Inflammatory macrophage treated with lipopolysaccharide for 1 hour (primary cell): ENCODE measurements at places on chromosomes 13 and 19.

GRCh38 chr19:31232180-31232579 is 117.1 kb downstream of the TSHZ3 start:
- no peak for DNase-seq

DNA sequence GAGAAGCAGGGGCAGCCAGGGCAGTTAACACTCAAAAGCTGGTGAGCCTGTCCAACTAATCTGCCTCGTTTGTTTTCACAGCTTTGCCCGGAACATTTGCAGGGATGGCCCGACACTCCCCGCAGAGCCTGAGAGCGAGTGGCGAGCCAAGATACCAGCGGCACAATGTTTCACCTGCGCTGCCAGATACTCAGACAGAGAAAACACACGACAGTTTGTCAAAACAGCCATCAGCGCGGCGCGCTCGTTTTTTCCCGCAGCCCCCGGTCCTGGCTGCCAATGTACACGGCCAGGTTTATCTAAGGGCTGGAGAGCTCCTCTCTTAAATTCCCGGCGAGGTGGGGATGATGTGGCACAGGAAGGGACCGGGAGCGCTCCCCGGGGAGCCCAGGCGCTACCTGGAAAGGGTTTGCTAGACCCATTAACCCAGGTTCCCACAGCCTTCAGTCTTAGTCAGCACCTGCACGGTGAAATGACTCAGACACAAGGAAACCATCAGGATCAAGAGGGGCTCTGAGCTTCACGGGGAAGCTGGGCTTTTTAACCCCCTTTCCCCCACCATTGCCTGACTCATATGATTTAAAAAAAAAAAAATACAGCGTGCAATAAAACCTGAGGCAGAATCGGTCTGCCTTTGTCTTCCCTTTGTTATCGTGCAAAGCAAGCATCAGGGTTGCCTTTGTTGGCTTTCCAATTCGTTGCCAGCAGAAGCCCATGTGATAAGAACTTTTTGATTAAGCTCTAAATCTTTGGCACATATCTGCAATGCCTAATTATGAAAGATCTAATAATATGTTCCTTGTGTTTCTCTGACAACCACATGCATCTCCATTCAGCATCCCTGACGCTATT is 186.2 kb downstream of the EFNB2 start:
- DNase-seq = no peak

GRCh38 chr13:51999510-51999911 is 11.7 kb downstream of the ATP7B start:
- no peak for DNase-seq

DNA sequence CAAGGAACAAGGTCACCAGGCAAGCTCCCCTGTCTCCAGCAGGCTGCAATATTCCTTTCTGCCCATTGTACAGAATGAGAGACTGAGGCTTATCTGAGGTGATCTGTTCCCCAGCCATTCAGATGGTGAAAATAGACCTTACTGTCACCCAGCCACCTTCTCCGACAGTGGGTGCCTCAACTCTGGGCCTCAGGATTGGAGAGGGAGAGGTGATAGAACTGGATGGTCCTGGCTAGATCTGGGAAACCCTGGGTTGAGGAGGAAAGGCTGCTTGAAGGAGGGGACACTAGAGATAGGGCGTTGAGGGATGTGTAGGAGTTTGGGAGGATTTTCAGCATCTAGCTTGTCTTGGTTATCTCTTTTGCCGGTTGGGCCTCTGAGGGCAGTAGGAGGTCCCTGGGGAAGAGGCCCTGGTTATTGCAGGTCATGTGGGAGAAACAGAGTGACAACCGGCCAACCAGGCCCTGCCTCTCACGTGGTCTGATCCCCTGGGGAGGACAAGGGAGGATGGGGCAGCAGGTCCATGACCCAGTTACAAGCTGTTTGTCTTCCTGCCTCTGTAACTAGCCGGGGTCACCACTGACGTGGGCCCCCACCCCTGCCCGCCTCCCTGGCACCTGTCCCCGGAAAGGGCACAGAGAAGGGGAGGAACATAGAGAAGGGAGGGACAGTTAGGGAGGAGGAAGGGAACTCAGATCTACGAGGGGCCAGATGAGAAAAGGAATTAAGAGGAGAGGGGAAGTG is 8.2 kb downstream of the NFIC start:
- no peak for DNase-seq

DNA sequence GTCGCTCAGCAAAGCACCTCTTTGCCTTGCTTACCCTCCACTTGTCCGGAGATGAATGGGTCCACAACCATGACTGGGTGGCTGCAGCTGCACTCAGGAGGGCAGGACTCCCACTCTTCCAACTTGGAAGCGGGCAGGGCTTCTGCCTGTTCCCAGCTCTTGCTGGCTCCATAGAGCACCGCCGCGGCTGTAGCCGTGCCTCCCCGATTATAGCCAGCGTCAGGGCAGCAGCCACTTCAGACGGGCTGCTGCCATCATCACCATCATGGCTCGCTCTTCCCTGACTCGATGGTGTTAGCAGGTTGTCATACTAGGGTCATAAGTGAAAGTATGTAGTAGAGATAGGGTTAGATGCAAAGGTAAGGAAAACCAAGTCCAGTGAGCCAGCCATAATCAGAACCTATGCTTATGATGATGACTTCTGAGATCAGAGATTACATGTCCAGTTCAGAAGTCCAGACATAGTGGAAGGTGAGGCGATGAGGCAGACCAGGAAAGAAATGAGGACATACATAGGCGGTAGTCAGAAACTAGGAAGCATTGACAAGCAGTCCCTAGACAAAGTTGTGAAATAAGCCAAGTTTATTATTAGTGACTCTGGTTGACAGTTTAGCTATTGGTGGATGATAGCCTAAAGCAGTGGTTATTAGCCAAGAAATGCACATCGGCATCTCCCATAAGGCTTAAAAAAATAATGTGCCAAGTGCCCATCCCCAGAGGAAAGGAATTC is 4.4 kb upstream of the INTS6 start:
- DNase-seq = peak; percentile 45

DNA sequence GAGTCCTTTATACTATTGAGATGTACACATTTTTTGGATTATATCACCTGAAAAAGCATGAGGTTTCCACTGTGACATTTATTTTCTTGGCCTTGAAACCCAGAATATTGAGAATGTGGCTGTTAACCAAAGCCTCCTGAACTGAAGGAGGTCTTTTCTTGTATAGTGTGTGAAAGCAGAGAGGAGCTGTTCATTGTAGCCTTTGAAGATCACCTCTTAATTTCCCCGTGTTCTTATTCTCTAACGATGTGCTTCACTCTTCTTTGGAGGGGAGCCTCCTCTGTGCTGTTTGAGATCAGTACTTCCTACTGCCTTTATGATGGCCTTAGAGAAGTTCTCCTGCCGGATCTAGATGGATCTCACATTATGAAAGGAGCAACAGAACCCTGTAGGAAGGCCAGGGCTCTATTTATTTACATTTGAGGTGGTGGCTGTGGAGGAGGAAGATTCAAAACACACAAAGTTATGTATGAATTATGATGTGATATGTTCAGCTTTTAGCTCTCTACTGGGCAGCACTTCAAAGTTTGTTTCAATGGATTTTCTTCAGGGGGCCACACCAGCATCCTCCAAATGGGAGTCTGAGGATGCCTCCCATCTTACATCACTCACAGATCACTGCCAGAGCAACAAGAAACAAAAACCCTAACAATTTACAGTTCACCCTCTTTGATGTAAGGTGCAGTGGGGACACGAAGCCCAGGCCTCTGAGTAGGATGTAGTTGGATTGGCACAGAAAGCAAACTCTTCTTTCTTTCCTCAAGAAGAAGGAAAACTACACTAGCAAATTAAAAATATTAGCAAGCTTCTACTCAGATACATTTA is 322.3 kb downstream of the DLEU7 start:
- no peak for DNase-seq

DNA sequence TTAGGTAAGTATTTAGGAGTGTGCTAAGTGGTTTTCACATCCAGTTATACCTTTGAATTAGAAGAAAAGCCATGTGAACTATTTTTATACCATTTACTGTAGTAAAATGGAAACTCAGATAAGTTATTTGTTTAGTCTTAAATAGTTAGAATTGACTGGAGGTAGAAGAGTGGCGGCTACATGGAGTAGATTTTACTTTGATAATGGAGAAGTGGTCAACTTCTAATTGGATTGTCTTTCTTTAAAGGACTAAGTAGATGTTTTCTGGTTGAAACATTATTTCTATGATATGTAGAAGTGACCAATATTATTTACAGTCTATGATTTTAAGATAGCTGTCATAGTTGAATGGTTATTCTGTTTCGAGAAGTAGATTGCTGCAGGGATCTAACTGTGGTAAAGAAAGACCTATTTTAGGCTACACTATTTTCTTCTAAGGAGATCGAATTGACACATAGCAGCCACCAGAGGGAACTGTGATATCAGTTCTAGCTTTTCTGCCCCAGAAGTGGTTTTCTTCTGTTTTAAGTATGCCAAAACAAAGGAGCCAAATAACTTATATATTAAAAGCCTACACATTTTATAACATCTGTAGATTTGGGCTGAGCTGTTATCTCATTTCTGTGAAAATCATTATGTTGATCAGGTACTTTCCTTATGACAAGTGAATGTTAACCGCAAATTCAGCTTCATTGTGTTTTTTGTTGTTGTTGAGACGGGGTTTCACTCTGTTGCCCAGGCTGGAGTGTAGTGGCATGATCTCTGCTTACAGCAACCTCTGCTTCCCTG is 26.1 kb downstream of the ZMYM2 start:
- no peak for DNase-seq

GRCh38 chr19:50693064-50693975 is 26.3 kb downstream of the SHANK1 start:
- no peak for DNase-seq

- DNase-seq = no peak
Observed at GRCh38 chr19:577439-578392, 5.3 kb downstream of the BSG start.

GRCh38 chr13:96238861-96239260 is 149.0 kb downstream of the HS6ST3 start:
- DNase-seq = no peak

DNA sequence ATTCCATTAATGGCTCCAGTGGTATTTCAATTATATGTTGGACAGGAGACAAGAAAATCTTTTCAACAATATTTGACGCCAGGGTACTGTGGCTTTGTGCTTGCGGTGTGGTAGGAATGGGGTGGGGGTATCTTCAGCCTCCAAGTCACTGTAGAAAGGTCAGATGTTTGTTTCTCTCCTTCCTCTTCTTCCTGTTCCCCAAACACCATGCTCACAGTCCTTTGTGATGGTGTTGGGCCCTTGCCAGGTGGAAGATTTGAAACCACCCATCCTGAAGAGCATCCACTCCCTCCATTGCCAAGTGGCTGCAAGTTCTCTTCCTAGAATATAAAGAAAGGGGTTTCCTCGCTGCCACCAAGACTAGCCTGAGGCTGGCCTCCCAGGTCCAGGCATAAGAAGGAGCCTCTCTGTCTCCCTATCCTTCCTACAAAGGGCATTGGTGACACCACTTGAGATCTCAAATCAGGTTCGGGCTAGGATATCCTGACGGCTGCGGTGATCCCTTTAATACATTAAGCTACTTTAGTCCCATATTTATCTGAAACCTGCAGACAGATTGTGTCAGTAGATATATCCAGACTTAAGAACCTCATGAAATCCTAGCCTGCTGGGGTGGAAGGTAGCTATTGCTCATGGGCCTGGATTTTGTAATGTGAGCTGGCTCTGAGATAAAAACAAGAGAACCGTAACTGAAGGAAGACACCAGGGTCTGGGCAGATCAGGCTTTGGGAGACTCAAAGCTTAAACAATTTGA is 64.3 kb upstream of the SIAH3 start:
- no peak for DNase-seq

DNA sequence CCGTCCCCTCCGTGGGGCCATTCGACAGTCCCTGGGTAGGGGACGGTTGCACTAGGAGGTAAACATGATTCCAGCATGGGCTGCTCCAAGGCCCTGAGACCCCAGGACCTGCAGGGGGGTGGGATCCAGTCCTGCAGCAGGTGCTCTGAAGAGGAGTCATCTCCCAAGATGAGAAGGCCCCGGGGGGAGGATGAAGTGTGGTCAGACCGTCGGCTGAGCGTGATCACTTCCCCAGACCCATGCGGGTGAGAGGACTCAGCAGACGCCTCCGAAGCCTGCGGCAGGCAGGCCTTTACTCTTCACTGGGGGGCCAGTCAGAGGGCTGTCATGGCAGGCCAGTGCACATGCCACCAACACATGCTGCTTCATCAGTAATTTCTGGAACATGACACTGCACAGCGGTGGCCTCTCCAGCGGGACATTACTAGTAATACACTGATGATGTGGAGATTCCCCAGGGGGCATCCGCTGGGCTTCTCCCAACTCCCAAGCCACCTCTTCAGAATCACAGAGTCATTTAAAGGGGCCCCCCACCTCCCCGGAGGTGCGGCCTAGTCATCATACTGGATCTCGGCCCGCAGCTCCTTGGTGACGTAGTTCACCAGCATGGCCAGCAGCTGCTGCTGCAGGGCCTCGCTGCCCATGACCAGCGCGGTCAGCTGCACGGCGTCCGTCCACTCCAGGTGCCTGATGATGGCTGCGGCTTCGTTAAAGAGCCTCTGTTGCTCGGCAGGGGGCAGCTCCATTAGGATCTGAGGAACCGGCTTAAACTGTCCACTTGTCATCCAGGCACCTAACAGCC is 12.7 kb downstream of the C19orf12 start:
- DNase-seq = no peak

DNA sequence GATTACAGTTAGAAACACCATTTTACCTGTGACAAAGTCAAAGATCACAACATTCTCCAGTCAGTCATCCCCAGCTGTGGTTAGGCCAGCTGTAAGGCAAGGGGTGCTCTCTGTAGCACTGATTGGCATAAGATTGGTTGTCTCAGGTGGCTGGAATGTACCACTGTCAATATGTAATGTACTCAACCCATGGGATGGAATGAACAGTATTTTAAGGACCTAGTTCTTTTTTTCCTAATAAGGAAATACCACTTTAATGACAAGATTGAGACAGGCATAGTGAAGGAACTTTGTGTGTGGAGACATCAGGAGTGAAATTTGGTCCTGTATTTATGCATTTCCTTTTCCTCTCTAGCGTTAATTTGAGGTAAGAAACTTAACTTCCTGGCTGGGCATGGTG is 310.7 kb downstream of the ITGBL1 start:
- DNase-seq = no peak

DNA sequence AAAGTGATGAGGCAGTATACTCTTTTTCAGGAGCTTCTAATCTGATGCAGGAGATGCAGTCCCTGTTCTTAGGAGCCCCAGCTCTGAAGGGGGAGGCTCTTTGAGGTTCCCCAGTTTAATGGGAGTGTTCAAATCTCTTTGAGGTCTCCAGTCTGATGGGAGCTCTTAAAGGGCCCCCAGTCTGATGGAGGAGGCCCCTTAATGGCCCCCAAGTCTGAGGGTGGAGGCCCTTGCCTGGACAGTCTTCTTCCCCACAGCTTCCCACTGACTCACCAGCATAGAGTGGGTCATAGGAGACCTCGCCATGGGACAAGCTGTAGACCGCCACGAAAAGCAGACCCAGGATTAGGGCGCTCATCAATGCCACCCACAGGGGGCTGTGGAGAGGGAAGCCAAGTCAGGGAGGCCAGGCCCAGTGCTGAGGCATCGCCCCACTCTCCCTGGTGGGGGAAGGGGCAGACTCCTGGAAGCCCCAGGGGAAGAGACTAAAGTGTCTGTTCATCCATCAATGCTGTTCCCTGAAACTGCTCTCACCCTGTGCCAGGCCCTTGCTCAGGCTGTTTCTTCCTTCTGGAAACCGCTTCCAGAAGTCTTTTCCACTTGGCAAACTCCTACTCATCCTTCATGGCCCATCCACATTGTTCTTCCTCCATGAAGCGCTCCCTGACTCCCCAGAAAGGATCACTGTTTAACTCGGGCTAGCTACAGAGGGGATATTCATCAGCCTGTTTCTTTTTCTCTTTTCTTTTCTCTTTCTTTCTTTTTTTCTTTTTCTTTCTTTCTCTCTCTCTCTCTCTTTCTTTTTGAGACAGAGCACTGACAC is 2.1 kb downstream of the TM6SF2 start:
- no peak for DNase-seq
